ENCODE measurements at places on chromosomes 3 and 15.
A peak's percentile ranks its signal among the peaks of the same experiment; 100 is the strongest.

GRCh38 chr3:11371747-11372146 lies 99.5 kb downstream of the ATG7 start:
- DNase-seq = no peak

DNA sequence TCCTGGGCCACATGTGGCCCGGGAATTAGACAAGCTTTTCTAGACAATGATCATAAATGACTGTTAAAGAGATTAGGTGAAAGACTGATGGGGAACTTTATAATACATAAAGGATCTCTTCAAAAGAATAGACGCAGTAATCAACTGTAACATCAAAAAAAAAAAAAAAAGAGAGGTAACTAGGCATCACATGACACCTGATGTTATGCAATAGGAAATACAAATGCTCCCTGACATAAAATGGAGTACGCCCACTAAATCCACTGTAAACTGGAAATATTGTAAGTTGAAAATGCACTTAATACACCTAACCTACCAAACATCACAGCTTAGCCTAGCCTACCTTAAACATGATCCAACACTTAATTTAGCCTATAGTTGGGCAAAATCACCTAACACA lies 27.2 kb downstream of the GSK3B start:
- no peak for DNase-seq

GRCh38 chr3:156818890-156819289 lies 7.3 kb upstream of the LEKR1 start:
- DNase-seq = no peak

GRCh38 chr3:54279005-54279583 lies 156.7 kb downstream of the CACNA2D3 start:
- DNase-seq = no peak

DNA sequence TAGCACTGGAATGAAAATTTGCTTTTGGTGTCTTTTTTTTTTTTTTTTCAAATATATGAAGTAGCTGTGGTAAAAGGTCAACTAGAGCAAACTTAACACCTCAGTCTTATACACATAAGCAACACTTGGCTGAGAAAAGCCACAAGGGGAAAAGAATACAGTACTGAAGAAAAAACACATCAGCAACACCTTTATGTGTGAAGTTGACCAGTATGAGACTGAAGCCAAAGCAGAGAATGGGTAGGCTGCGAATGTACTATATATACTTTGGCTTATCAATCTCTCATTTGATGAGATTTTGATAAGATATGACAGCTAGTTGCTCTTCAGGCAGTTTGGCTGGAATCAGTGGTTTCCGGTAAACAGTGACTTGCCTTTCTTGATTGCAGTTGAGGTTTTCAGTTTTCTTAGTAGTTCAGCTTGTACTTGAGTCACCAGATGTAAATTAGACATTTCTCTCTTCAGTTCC lies 22.0 kb upstream of the ZCWPW2 start:
- DNase-seq = no peak

DNA sequence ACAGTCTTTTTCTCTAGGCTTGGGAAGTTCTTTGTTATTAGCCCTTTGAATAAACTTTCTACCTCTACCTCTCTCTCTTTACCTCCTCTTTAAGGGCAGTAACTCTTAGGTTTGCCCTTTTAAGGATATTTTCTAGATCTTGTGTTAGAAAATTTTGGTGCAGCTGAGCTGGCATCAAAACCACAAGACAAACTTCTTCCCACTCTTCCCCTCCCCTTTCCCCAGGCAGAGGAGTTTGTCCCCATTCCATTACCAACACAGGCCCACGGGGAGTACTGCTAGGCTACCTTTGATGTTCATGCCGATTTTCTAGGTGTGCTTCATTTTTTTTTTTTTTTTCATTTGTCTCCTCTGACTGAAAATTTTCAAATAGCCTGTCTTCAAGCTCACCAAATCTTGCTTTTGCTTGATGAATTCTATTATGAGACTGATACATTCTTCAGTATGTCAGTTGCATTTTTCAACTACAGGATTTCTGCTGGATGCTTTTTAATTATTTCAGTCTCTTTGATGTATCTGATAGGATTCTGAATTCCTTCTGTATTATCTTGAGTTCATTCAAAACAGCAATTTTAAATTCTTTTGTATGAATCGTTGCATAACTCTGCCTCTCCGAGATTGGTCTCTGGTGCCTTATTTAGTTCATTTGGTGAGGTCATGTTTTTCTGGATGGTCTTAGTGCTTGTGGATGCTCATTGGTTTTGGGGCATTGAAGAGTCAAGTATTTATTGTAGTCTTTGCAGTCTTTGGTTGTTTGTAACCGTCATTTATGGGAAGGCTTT lies 112.0 kb downstream of the UBE2E2 start:
- DNase-seq = no peak

DNA sequence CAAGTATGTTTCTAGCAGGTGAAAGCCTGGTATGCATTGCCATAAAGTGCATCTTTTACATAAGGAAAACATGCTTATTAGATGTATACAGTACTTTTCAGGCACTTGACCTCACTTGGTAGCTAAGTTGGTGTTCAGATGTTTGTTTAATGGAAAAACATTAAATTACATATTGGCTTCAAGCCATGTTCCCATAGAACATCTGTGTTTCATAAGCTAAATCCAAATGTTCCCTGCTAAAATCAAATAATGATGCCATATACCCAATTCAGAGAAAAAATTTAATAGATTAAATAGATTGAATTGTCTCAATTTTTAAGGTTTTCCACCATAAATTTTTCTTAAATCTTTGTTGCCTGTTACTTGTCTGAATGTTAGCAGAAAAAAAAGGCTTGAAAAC lies 19.1 kb upstream of the RPL22L1 start:
- no peak for DNase-seq

GRCh38 chr3:16658004-16658924 lies 53.0 kb upstream of the DAZL start:
- peak; percentile 5 for DNase-seq

DNA sequence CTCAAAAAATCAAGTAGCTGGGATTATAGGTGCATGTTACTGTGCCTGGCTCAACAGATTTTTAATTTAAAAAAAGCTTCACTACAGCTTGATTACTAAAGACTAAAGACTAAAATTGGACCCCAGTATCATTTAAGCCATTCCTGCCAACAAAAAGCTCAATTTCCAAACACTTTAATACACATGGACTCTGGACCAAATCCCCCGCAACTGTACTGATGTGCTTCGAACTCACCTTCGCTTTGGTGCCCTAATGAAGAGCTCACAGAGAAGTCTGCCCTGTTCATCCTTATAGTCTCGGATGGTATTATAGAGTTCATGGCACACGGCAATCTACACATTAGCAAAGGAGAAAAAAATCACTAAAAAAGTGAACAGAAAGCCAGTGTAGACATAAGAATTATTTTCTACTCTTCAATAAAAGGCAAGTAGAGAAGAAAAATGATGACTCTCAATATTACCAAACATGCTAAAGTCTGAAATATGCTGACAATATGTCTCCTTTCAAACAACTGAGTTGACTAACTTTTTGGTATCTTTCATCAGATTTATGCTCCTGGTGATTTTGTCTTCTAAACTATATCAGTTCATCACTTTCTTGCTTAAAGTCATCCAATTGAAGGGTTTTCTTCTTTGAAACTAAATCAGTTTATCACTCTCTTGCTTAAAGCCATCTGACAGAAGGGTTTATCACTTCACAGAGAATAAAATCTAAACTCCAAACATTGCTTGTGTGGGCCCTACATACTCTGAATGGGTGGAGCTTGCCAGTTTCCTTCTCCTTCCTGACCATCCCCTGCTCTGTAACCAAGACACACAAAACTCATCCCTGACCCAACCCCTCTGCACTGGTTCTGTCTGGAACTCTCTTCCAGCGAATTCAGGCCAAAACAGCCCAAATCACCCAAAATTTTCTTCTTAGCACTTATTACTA lies 7.2 kb downstream of the PBRM1 start:
- DNase-seq = no peak

GRCh38 chr3:57911593-57911992 lies 96.6 kb upstream of the FLNB start:
- no peak for DNase-seq

DNA sequence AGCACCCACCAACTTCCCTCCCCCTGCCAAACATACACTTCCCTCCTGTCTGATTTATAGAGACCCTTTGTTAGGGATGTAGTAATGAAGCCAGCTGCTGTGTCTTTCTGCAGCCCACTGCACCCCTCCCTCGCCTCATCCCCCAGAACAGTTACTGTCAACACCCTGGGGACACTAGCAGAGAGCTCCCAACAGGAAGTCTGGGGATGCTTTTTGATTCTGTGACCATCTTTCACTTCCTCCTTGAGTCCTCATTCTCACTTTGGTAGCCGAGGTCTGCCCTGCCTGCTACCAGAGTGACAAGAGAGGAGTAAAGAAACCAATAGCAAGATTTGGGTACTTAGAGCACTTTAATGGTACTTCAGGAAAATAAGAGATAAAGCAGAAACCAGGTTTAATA lies 201.6 kb downstream of the SATB1 start:
- DNase-seq = peak; percentile 97

DNA sequence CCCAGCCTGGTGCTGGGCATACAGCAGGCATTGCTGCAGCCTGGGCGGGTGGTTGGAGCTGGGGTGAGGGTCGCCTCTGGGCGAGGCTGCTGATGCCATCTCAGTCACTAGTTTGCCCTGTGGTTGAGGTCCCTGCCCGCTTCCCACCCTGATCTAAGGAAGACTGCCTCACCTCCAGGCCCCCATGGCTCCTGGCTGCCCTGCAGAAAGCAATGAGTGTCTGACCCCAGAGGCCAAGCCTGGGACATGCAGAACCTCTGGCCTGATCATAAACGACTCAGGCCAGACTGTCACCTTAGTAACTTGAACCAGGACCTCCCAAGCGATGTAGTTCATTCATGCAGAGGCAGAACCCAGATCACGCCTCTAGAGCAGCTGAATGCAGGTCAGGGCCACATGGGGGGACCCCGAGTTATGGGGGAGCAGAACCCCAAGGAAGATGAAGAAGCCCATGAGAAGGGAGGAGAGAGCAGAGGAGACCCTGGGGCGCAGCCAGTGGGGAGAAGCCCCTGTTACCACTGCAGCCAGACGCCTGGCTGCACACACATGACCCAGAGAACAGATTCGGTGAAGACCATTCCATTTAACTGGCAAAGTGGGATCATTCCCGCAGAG lies 213.9 kb downstream of the TBC1D2B start:
- no peak for DNase-seq

GRCh38 chr3:42661593-42662022 lies 8.1 kb downstream of the ZBTB47 start:
- no peak for DNase-seq

- no peak for DNase-seq
Measured at GRCh38 chr3:74501007-74501406, 113.5 kb downstream of the CNTN3 start.

DNA sequence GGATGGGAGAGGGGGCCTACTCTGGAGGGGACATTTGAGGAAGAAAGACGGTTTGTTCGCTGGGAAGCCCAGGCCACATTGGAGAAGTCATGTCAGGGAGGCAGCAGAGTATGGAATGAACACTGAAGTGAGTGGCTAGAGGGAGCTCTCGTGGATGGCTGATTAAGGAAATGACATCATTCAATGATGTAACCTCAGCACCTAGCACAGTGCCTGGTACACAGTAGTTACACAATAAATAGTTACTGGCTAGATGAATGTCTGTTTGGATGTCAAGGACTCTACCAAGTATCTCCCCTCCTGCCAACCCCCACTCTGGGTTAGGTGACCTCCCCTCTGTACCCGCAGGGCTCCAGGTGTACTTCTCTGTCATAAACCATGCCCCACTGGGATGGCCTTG lies 121.1 kb downstream of the CLSTN2 start:
- DNase-seq = no peak

DNA sequence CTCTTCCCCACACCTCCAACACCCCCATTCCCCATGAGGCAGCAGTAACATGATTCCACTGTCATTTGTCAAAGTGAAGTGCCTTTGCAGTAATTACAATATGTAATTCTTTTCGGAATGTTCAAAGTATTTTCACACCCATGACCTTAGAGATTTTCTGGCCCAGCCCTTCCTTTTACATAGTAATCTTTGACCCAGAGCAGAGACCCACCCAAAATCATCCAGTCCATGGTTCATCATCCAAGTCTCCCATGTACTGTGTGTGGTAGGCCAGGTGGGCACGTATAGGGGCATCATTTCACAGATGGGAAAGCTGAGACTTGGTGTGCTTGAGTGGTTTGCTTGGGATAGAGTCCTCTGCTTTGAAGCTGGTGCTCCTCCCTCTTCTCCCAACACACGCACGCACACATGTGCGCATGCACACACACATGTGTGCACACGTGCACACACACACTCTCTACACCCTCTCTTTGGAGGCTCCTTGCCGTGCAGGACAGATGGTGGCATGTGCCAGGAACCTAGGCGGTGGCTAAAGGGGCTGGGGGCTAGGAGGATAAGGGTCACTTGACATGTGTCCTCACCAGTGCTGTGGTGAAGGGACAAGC lies 284.7 kb upstream of the ROPN1 start:
- no peak for DNase-seq

GRCh38 chr3:5791558-5791957 lies 604.1 kb downstream of the EDEM1 start:
- DNase-seq = no peak

DNA sequence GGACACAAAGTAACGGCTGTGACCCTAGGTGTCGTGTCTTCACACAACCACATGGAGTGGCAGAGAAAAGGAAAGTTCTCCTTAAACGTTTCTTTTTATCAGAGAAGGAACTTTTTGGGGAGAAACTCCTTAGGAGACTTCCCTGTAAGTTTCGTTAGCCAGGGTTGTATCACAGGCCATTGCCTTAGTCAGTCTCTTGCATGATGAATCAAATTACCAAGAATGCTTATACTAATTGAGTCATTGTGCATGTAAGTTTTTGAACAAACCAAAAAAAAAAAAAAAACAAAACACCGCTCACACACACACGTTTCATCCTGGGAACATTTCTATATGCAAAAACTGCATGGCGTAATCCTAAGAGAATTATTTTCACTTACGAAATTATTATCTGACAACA lies 150.4 kb upstream of the SATB1 start:
- no peak for DNase-seq

DNA sequence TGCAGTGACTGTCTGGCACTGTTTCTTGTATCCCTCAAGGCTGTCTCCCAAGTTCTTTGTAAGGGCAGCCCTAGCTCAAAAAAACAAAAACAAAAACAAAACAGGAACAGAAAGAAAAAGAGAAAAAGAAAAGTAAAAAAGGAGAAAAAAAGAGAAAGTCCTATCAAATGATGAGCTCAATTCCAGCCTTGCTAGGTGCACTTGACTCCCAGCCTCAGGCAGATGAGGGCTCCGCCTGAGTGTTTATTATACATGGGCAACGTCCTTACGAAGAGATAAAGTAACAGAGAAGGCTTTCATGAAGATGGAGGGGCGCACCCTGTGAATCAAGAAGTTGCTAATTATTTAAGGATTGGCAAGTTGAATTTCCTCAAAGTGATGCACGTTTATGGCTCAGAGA lies 175.3 kb downstream of the MEIS2 start:
- no peak for DNase-seq

- DNase-seq = no peak
Measured at GRCh38 chr3:6216135-6217026, 644.5 kb upstream of the GRM7 start.

DNA sequence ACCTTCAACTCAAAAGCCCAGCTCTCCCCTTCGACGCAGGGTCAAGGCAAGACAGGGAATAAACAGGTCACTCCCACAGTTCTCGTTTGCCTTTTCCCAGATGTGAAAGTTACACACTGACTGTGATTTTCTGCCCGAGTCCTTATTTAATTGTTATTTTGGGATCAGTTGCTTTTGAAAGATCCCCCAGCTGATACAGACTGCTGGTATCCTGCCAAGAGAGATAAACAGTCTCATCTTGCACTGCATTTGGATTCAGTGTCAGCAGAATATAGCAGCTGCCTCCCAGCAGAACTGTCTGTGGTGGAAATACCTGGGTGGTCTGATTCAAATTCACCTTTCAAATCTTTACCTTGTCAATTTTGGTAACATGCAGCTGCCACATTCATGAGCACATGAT lies 56.0 kb upstream of the FAM3D start:
- DNase-seq = no peak
